ENCODE measurements at places on chromosomes 12 and 14.

DNA sequence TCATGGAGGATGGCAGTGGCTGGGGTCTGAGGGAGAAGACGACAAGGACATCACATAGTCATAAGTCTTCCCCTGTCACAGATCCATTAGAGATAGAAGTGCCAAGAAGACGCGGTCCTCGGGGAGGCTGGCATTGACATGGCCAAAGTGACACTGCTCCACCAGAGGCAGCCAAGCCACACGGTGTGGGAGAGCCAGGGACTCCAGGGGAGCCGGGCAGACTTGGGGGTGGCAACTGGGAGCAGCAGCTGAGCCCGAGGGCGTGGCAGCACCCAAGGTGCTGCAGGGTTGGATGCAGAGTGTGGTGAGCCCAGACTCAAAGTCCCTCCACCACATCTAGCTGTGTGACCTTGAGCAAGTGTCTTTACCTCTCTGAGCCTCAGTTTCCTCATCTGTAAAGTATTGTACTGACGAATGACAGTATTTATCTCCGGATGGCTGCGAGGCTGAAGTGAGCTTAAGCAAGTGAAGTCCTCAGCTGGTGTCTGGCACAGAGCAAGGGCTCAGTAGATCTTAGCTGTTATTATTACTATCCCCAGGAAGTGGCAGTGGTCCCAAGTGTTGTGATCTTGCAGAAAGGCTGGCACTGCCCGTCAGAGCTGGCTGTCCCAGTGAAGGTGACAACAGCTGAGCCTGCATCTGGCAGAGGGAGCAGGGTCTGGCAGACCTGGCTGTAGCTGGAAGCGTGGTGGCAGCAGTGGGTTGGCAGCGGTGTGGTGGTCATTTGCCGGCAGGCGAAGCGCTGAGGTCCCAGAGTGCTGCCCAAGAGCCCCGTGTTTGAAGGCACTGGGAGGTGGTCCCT is 54.9 kb downstream of the ZNF664 start:
- DNase-seq = no peak

- DNase-seq = no peak
Observed at GRCh38 chr12:95790917-95791849, 619 bp upstream of the NTN4 start.

DNA sequence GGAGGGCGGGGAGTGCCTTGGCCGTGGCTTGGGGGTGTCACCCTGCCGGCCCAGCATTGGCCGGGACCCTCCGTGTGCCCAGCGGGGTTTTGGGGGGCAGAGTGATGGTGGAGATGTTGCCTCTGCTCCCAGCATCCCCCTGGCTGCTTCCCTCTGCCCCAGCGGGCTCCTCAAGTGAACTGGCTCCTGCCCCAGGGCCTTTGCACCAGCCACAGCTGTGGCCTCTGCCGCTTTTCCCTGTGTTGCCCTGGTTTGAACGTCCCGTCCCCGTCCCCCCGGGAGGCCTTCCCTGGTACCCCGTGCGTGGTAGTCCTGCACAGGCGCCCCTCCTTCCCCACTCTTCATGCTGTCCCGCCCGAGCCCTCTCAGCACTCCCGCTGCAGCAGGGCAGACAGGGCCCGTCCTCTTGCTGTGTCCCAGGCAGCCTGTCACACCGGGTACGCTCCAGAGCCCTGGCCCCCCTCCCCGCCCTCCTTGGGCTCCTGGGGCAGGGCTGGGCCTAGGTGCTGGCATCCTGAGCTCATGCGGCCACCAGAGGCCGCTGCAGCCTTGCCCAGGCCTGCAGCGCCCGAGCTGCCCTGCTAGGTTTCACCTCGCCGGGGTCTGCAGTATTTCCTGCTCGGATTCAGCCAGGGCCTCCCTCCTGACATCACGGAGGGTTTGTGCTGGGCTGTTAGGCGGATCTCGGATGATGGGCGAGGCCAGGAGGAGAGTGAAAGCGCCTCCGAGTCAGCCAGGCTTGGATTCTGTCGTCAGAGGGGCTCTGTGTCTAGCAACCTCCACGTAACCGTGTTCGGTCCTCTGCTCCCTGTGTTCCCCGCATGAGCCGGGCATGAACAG is 9.5 kb downstream of the NOC4L start:
- peak; percentile 35 for DNase-seq

- DNase-seq = no peak
Observed at GRCh38 chr14:100146531-100147091, 12.8 kb downstream of the DEGS2 start.

DNA sequence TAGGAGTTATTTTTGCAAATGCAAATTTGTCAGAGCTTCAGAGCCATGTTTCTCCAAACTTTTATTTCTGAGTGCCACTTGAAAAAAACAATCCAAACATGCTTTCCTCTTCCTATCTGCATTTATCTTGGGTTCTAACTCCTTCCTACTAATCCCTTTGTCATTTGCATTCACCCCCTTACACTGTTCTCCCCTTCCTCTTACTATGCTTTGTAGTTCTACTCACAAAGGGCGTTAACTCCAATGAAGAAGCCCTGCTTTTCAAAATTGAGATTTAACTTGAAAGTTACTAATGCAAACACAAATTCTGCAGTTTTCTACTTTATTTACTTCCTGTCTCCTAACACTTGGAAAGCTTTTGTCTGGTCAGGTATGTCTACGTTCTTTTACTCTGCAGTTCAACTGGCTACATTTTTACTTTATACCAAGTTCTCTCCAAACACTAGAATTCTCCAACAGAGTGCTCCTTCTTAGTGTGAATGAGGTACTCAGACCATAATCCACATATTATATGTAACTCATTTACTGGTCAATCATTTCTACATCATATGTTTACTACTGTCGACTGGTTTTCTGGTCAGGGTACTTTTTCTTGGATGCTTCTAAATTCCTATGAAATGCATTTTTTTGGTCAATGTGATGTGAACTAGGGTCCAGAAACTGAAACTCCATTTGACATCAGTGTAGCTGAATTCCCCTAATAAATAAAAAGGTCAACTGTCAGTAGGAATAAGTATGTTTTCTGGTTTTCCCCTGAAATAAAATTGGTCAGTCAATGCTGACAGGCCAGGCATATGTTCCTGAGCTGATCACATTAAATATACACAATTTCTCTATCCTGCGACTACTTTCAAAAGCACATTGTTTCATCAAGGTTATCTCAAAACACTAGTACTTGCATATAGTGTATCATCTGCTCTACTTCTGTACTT is 51.2 kb upstream of the OR5AU1 start:
- DNase-seq = no peak

DNA sequence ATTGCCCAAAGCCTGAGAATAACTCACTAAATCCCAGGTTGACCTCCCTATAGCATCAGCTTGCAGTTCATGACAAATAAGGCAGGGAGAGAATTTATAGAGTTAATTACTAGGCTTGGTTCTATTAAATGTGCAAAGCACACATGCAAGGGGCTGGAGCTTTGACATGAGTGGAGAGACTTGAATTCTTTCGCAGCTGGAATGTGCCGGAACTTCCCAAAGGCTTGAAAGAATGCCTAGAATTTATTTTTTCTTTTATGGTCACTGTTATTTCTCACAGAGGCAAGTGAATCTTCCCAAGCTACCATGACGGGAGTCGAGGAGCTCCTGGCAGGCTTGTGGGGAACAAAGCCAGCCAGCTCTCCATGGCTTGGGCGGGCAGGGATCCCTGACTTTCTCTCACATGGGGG is 95.5 kb upstream of the USP44 start:
- no peak for DNase-seq

DNA sequence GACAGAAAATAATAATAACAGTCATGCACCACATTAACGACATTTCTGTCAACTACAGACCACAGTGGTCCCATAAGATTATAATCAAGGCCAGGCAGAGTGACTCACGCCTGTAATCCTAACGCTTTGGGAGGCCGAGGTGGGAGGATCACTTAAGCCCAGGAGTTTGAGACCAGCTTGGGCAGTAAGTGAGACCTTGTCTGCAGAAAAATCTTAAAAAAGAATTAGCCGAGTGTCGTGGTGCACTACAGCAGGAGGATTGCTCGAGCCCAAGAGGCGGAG is 8.6 kb downstream of the NAB2 start:
- no peak for DNase-seq

DNA sequence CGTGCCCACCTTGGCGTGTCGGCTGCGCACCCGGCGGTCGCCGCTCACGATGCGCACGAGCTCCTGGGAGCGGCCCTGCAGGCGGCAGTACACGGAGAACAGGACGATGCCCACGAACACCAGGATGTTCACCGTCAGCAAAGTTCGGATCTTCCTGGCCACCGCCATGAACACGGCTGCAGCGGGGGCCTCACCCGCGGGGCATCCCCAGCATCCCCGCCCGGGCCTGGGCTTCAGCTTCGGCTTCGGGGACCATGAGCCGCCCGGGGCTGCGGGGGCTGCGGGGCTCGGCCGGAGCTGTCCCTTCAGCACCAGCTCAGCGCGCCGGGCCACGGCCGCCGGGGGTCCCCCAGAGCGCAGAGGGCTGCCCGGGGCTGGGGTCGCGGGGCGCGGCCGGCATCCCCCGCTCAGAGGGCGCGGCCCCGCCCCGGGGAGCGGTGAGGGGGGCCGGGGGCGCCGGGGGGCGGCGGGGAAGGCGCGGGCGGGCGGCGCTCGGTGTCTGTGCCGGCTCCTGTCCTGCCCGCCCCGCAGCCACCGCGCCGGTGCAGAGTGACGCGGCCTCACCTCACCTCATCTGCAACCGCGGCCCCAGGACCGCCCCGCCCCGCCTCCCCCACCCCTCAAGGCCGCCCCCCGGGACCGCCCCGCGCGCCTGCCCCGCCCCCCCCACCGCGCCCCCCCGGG is at the start of gene GALNT9:
Gene GALNT9 (minus strand): TSS at position 554 of the 684 bp plus-strand sequence. CDS start 386 bp downstream, at position 168.
- no peak for DNase-seq

GRCh38 chr12:65597527-65597926 is 226.8 kb upstream of the HMGA2 start:
- no peak for DNase-seq

DNA sequence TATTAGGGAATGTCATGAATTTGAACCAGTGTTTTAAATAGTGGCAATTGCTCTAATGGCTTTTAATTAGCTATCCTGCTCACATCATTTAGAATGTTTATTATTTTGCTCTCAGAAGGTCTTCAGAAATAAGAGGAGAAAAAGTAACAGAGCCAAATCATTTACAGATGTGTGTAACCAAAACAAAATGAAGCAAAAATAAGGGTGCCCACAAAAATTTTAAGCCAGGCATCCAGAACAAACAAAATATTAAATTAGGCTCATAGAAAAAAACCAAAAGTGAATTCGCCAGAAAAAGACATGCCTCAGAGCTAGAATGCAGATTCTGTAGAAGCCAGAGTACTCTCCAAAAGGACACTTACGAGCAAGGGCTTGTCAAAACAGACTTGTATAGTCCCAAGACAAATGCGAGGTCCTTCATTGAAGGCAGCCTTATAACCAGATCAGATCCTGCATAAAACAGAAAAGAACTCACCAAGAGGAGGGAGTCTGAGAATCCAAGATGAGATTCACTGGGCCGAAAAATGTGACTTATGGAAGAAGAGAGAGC is 20.2 kb upstream of the SERPINA1 start:
- no peak for DNase-seq

DNA sequence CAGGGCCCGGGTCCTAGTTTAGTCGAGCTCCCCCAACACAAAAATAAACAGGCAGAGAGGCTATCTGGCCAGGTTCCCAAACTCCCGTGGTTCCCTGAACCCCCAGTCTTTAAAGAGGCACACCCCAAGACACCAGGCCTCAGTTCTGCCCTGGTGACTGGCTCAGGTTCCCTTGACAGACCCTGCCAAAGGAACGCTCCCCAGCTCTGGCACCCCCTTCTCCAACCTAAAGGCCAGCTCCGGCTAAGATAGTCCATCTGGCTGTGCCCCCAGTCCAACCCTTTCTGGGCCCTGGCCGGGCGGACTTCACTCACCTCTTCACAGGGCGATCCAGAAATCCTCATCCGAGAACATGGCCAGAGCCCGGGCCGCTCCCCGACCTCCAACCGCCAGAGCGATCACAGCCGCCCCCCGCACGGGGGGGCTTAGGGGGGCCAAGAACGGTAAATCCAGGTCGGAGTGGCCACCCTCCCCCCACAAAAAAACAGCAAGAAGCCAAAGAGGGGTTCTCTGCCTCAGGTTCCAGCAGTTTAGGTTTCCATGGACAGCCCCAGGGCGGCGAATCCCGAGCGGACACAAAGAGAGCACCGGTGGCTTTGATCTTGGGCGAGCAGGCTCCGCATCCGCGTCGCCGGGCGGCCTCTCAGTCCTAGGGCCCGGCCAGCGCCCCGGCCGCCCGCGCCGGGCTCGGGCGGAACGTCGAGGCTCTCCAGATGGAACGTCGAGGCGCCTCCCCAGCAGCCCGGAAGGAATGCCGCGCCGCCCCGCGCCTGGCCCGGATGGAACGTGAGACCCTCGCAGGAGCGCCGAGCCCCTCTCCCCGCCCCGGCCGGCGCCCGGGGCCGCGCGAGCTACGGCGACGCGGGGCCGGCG is 1.1 kb downstream of the KMT2D start:
- no peak for DNase-seq

GRCh38 chr14:34539407-34540180 is at the start of gene EAPP:
TSS of gene EAPP (minus strand) at chr14:34539701. CDS start at chr14:34539628, 73 bp downstream.
- DNase-seq = peak; percentile 86

DNA sequence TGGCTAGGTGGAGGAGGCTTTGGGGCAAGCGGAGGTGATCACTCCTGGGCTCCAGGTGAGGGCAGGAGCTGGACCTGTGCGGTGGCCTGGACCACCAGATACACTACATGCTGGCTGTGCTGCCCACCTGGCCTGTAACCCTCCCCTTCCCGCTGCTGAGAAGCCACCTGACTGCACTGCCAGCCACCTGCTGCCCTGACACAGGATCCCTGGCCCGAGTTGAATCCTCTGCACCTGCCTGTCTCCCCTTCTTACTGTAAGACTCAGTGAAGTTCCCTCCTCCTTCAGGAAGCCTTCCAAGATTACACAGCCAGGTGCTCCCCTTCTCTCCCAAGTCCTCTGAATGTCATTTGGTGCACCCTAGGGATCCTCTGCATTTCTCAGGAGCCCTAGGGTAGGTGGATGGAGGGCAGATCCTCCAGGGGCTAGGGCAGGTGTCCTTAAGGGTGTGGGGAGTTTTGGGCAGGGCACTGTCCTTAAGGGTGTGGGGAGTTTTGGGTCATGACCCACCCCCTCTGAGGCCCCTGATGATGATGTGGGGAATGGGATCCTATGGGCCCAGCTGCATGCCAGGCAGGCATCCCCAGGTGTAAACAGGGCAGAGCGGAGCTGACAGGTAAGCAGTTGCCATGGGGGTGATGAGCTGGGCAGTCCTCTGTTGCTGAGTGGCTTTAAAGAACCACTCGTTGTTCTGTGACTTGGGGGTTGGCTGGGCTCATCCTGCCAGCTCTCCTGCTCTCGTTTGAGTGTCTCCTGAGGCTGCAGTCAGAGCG is 6.7 kb upstream of the MTA1 start:
- DNase-seq = no peak

Measured in stimulated activated CD8-positive, alpha-beta memory T cell treated with anti-CD3 and anti-CD28 coated beads, Interleukin-2, amount 100 ng/mL, for 1 hour (primary cell).